ENCODE measurements at places on chromosomes 16 and 17.

DNA sequence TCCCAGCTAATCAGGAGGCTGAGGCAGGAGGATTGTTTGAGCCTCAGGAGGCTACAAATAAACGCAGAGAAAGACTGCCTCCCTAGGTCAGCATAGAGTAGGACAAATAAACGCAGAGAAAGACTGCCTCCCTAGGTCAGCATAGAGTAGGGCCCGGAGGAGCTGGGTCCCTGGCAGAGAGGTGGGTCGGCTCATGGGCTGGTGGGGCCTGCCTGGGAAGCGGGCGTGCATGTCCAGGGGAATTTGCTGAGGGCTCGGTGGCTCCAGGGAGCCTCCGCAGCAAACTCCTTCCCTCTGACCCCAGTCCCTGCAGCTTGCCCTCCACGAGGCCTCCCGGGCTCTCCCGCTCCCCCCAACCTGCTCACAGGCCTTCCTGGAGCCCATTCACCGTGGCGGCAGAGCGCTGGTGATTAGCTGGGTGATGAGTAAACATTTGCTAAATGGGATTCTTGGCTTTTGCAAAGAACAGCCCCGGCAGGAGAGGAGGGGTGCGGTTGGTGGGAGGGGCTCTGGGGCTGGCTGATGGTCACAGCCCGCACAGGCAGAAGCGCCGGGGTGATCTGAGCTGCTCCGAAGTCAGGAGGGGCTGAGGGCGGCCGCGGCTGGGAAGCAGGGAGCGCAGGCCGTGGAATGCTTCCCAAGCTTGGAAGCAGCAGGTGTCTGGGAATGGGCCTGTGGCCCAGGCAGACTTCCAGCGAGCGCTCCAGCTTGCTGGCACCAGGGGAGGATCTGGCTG, 93.1 kb downstream of the RTN4RL1 start:
- no peak for DNase-seq

GRCh38 chr16:72511171-72511570, 339.2 kb upstream of the PMFBP1 start:
- DNase-seq = no peak

GRCh38 chr17:21689604-21690003, 2.7 kb upstream of the KCNJ18 start:
- peak; percentile 0 for DNase-seq

DNA sequence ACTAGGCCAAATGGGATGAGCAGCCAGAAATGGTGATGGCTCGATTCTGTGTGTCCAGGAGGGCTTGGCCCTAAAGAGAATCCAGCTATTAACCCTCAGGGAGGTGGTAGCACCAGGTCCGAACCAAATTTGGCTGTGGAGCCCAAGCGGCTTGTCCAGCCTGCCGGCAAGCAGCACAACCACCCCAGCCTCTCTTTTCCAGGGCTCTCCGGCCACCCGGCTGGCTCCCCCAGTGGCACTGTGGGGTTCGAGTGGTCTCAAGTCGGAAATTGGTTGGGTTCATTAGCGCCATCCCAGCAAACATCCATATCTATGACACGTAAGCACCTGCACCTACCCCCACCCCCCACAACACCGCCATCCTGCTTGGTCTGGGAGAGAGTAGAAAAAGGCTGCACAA, 35.4 kb downstream of the PLCD3 start:
- DNase-seq = no peak

GRCh38 chr17:56319531-56319930, 166.3 kb downstream of the ANKFN1 start:
- DNase-seq = peak; percentile 30

- DNase-seq = no peak
Measured at GRCh38 chr17:73639322-73639721, 4.9 kb downstream of the SDK2 start.

DNA sequence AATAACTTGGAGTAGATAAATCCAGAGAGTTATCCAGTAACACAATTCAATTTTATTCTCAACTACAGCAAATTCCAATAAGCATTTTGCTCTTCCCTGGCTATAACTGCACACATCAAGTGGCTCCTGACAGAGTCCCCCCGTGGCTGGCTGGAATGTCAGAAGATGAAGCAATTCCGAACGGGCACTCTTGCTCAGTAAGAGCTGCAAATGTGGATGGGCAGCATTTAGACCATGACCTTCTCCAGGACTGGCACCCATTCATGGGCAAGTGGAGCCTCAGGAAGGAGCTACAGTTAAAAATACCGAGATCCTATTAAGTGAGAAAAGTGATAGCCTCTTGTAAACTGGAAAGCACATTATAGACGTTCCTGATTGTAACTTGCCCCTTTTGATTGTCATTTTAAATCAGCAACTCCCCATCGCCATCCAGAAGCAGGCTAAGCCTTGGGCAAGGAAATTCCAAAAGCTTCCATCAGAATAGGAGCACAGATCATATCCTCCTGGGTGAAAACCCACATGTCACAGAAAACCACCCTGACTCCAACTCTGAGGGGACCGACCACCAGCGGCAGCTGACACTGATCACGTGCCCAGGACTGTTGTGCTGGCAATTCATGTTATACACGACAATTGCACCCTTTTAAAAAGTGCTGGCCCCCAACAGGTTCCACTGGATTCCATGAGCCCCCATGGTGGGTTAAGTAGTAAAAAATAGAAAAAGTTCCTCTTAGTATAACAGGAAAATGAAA, 7.1 kb downstream of the UBE2O start:
- DNase-seq = no peak

DNA sequence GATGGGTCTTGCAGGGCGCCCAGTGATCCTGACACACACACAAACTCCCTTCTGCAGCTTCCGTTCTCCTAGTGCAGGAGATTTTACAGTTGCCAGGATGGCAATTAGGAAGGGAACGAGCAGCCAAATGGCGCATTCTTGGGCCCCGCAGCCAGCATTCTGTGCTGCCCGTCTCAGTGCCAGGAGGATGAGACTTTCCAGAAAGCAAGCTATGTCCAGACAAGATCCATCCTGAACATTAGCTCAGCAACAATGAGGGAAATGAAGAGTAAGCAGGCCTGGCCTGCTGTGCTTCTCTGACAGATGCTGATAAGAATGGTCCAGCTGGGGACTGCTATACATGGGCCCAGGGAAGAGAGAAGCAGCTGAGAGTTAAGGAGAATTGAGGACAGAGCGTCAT, 16.5 kb downstream of the SPPL2C start:
- DNase-seq = no peak
